ENCODE measurements at places on chromosomes 2 and 18.

GRCh38 chr2:165305391-165306096 lies 66.3 kb downstream of the SCN2A start:
- no peak for DNase-seq

DNA sequence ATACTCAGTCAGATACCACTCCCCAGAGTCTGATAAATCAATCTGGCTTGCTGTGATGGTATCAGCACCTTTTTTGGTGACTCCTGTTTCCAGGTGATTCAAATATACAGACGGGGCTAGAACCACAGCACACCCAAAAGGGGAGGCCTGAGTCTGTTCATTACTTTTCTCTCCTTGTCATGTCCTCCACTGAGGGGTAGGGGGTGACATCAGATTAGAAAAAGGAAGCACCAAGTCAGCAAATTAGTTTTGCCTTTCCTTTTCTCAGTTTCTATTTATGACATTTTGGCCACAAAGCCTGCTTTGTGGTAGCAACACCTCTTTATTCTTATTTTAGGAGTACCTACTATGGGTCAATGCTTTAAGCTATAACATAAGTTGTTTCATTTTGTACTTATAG lies 127.4 kb downstream of the CCDC102B start:
- no peak for DNase-seq

DNA sequence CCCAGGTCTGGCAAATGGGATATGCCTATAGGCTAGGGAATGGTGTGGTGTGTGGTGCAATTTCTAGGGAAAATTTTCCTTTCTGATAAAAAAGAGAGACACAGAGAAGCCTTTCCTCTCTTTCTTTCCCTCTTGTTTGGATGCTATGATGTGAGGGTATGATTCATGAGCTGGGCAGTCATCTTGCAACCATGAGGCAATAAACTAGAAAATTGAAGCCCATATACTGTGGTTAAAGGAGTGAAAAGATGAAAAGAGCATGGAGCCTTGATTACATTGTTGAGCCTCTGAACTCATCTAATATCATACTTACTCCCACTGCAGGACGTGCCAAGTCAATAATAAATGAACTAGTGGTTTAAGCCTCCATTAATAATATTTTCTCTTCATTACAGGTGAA lies 215.6 kb downstream of the HAUS1 start:
- DNase-seq, result no peak

DNA sequence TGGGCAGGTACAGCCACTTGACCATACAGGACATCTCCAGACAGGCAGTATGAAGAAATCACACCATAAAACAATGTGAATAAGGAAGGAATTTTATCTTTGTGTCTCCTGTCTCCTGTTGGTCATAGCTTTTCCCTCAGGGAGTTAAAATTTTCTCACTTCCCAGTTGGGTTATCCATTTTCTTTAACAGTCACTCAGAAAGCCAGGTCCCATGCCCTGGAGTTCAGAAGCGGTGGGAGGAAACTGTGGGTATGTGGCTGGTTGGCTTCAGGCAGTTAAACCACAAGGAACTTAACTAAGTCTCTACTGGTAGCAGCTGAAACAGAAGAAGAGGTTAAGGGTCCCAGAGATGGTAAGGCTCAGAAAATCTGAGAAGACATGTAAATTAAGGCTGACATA lies 6.5 kb upstream of the SMAD2 start:
- no peak for DNase-seq

DNA sequence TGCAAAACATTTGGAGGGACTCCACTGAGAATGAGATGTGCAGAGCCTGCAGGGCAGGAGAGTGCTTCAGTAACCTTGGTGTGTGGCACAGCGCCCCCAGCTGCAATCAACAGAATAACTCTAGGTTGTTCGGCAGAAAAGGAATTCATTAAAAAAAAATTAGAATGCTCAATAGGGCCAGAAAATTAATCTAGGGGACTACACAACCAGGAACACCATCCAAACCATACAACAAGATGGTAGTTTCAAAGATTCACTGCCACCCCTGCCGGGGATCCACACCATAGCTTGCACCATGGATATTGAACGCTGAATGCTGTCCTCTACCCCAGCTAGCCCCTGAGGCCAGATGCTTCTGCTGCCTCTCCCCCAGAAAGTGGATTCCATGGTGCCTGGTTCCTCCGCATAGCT lies 50.1 kb downstream of the THUMPD2 start:
- DNase-seq, result no peak

GRCh38 chr2:61807036-61807757 lies 46.7 kb downstream of the FAM161A start:
- no peak for DNase-seq

DNA sequence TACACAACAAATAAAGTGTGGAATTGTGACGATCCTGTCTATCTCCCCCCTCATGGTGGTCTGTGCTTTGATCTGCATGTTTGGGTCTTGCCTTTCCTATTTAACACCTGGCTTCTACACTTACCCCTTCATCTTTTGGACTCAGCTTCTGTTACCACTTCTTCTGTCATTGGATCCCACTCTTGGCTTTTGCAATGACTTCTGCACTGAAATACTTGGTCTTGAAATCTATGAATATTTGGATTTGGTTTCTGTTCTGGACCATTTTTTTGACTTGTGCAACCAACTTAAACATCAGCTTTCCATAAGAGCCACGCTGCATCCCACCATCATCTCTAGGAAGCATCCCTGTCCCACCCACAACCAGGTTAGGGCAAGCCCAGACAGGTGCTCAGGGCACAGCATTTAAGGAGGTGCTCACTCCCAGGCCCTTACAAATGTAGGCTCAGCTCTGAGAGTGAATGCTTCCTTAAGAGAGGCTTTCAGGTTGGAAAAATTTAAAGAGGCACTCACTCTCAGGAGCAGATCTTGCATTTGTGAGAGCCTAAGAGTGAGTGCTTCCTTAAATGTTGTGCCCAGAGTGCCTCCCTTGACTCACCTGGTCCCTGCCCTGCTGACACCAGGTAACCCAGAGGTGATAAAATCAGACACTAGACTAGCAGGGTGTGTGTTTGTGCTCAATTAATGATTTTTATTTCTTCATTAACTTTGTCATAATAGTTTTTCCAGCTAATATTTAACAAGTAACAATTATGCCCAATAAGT lies 124.5 kb upstream of the SH3BP4 start:
- DNase-seq, result no peak

GRCh38 chr2:212894026-212894425 lies 257.4 kb downstream of the IKZF2 start:
- DNase-seq, result no peak

DNA sequence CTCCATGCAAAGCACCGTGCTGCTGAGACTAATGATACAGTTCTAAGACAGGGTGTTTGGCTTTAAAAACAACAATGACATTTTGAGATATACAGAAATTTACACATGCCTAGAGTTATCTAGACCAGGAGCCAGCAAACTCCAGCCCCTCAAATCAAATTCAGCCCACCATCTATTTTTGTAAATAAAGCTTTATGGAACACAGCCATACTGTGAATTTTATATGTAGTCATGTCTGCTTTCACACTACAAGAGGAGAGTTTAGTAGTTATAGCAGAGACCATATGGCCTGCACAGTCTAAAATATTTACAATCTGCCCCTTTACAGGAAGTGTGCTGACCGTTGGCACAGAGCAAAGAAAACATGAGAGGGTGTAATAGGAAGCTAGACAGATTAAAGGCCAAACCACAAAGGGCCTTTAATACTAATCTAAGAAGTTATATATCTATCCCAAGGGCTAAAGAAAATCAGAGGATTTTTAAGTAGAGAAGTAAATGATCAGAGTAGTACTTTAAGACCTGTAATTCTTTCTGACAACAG lies 39.4 kb downstream of the NBAS start:
- no peak for DNase-seq

- DNase-seq, result no peak
Measured at GRCh38 chr2:58140508-58141072, 94.0 kb downstream of the VRK2 start.

- no peak for DNase-seq
Measured at GRCh38 chr2:74186038-74186437, 7.4 kb upstream of the MOB1A start.

- DNase-seq, result no peak
Measured at GRCh38 chr2:85861180-85861579, 27.6 kb downstream of the ST3GAL5 start.

GRCh38 chr18:54382733-54383252 lies 25.1 kb downstream of the C18orf54 start:
- DNase-seq, result no peak

DNA sequence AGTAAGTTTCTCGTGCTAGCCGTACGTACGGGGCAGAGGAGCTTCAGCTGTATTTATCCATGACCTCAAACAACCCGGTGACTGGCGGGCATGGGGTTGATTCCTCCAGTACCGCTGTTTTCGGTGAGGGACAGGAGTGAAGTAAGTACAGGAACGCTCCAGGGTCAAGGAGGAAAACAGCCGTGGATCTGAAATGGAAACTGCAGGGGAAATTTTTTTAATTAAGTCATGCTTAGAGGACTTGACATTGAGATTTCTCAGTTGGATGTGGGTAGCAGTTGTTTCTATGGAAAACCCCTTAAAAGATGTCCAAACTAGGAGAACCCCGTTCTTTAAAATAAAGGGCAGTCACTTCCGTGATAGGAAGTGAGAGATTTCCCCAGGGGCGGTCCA lies 1.2 kb downstream of the RAB12 start:
- DNase-seq, result no peak

DNA sequence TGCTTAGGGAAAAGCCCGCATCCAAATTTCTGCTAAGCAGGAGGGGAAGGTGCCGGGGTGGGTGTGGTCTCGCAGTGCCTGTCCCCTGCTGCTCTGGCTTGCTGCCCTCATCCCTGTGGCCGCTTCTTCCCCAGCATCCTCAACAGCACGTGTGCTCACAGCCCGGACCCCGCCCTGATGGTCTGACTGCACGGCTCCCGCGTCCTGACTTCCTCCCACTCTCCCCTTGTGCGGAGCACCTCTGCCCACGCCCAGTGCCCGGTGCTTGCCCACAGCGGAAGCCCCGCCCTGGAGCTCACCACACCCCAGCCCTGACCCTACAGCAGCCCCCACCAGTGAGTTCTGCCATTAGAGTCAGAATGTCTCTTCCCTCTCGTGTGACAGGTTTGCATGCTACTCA lies 277.9 kb downstream of the NDUFA10 start:
- no peak for DNase-seq

DNA sequence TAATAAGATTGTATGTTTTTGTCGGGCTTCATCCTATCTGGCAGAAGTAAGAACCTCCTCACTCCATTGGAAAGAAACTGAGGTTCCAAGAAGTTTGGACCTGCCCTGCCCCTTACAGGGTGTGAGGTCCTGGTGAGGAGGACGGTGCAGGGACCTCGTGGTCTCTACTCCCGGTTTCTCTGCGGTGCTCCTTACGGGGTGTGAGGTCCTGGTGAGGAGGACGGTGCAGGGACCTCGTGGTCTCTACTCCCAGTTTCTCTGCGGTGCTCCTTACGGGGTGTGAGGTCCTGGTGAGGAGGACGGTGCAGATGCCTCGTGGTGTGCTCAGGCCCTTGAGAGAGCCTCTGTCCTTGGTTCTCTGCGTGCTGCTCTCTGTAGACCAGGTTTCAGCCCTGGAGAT lies 5.2 kb downstream of the CTDP1 start:
- no peak for DNase-seq

DNA sequence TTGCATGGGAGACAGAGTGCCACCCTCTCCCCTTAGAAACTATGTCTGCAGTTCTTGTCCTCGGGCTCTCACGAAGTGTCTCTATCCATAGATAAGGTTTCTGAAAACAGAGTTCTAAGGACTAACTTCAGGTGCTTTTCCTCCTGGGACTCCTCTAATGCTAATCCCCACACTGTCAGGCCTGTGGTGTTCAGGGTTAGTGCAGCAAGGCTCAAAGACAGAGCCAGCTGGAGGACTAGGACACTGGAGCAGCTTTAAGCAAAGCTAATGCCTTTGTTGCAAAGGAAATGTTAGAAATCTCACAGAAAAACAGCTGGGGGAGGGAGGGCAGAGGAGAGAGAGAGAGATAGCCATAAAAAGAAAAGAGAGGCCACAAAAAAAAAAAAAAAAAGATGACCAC lies 824.0 kb upstream of the FSHR start:
- no peak for DNase-seq

DNA sequence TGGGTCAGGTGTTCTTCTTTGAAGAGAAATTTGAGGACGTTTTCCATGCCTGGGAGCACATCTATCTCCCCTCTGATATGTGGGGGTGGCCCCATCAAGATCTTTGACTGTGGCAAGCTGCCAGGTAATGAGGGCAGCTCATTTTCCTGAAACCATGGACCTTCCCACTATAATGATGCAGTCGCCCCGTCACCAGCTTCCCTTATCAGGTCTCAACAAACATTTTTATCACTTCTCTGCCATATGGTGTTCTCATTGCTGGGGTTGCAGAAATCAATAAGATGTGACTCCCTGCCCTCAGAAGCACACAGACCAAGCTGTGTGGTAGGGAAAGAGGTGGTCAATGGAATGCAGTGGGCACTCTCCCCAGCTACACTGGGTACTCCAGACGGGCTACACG lies 48.4 kb upstream of the B3GNT7 start:
- no peak for DNase-seq

GRCh38 chr2:406876-407275 lies 119.0 kb upstream of the ALKAL2 start:
- no peak for DNase-seq

DNA sequence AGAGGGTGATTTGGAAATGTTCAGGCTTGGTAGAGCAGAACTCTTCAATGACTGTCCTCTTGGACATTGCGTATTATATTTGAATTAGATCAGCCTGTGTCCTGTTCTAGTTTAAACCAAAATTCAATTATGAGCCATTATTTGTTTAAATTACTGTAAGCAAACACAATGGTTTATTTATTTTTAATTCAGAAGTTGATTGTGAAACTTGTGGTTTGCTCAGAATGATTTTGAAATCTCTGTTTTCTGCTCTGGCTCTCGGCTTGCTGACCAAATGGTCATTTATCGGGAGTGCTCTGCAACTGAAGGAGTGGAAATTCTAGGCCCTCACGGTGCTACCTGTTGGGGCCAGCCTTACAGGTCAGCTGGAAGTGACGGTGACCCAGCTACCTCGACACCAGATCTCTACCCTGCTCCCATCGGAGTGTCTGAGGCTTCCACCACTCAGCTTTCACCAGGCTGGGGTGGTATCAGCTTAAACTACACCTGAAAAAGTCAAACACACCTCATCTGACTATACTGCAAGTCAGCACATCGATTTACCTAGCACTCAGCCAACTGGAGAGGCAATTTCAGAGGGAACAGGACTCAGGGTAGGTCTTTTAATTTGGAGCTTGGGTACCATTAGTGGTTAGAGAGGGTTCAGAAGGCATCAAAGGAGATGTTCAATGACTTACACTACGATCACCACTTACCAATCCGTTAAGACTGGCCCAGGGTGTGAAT lies 36.8 kb upstream of the GPD2 start:
- DNase-seq, result no peak

- DNase-seq, result no peak
Measured at GRCh38 chr18:1048032-1048431, 143.4 kb downstream of the ADCYAP1 start.

Data from T-helper 9 cell (primary cell).